ENCODE measurements at places on chromosomes 16 and 17.

DNA sequence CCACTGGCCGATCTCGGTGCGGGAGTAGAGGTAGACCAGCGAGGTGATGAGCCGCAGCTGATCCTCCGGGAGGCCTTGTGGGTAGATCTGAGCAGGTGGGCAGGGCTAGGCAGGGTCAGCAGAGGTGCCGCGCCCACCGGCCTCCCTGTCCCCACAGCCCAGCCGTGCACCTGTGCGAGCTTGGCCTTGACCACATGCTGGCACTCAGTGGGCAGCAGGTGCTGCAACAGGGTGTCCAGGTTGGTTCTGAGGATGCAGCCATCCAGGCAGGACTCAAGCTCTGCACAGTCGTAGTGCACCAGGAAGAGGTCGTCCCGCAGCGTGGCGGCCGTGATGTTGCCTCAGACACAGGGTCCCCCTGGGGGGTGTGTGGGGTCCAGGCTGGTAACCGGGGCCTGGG, 12.4 kb downstream of the MSLN start:
- DNase-seq, result no peak

DNA sequence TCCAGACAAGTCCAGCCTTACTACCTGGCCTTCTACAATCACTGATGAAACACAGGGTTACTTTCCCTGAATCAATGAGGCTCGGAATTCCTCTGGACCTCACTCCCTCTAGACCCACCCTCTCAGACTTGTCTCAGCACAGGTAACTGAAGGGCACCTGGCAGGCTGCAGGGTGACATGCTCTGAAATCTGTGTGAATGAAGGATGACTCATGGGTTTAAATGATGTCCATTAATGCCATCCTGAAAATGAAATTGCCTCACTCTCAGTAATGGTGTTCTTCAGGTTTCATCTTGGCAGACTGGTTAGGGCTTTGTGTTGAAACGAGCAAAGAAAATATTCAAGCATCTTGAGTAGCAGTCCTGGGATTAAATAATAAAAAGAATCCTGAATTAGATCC, 134.4 kb downstream of the MAF start:
- no peak for DNase-seq

- no peak for DNase-seq
These were observed 48.4 kb downstream of the TOX3 start for GRCh38 chr16:52498328-52499059.

- no peak for DNase-seq
These were observed 217.9 kb upstream of the CIBAR2 start for GRCh38 chr16:85330006-85330693.

GRCh38 chr17:27602721-27603420, 28.1 kb upstream of the LGALS9 start:
- DNase-seq, result peak; percentile 64

DNA sequence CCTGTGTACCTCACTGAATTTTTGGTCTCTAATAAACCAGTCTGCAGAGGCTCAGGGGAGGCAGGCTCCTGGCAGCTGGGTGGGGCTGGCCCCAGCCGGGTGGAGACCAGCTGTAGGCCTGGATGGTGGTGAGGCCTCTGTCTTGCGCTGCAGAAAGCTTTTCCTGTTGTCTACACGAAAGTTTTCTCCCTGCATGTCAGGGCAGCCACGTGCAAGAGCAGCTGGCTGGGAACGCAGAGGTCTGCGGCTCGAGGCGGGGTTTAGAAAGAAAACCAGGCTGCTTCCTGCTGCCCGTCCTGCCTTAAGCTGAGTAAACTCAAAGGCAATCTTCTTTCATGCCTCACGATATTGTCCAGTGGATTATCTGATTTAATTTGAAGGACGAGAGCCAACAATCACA, 2.4 kb downstream of the SERPINF1 start:
- DNase-seq, result peak; percentile 98

- peak; percentile 83 for DNase-seq
These were observed 5.4 kb upstream of the KPNB1 start for GRCh38 chr17:47644324-47644723.

GRCh38 chr16:76705892-76706291, 428.7 kb downstream of the CNTNAP4 start:
- DNase-seq, result no peak

GRCh38 chr16:75272097-75272551, 20.7 kb upstream of the BCAR1 start:
- DNase-seq, result no peak

- DNase-seq, result peak; percentile 32
These were observed 205.2 kb downstream of the STX8 start for GRCh38 chr17:9370467-9370866.

GRCh38 chr17:64148017-64148631, 18.2 kb upstream of the ERN1 start:
- peak; percentile 81 for DNase-seq

DNA sequence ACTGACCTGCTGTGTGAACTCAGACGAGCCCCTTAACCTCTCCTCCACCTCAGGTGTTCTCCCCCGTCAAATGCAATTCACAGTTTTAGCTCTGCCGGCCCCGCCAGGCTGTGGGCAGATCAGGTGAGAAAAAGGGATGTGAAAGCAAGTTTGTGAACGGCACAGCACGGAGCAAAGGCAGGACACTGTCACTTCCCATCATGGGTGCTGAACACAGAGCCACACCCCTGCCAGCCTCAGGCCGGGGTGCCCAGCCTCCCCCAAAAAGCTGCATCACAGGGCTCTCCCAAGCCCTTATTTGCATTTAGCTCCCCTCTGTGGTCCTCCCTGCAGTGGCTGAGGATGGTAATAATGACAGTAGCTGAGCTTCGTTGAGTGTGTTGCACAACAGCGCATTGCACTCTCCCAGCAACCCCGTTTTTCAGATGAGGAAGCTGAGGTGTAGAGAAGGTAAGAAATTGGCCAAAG, 88.8 kb upstream of the TNRC6C start:
- no peak for DNase-seq

DNA sequence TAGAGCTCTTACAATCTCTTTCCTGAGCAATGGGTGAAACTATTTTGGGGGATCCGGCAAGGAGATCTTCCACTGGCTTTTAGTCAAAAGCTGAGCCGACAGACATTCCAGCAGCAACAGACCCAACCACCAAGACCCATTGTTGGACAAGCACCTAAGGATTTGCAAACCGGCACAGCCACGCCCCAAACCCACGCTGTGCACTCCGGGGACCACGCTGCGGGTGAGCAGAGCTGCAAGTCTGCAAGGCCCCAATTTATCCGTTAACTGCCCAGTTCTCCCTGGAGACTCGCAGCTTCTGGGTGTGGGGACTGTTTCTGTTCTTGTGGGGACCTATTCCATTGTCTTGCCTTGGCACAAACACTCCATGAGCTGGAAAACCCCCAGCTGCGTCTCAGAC, 45.9 kb downstream of the C16orf95 start:
- DNase-seq, result no peak

GRCh38 chr16:1152123-1152638, 725 bp upstream of the CACNA1H start:
- no peak for DNase-seq

- DNase-seq, result no peak
These were observed 5.6 kb upstream of the STX1B start for GRCh38 chr16:31016018-31016417.

DNA sequence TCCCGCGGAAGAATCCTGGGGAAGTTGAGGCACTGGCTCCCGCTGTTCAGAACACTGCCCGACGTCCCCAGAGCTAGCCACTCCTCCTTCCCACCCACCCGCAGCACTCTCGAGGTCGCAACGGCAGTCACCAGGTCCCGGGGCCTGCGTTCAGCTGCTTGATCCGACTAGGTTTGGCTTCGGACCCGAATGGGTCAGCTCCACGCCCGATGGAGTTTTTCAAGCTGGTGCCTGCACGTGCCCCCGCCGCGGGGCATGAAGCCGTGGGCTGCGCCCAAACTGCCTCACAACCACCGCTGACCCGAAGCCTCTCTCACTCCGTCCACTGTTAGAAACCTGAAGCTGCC, 12.4 kb upstream of the ODF4 start:
- no peak for DNase-seq

GRCh38 chr17:4214157-4214556, 49.6 kb downstream of the ANKFY1 start:
- DNase-seq, result no peak

DNA sequence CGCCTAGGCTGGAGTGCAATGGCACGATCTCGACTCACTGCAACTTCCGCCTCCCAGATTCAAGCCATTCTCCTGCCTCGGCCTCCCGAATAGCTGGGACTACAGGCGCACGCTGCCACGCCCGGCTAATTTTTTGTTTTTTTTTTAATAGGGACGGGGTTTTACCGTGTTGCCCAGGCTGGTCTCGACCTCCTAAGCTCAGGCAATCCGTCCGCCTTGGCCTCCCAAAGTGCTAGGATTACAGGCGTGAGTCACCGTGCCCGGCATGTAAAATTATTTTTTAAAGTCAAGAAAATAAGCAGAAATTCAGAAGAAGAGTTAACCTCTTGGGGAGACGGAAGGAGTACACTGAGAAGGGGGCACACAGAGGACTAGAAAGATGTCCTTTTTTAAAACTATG, 27.5 kb downstream of the CDYL2 start:
- DNase-seq, result no peak

GRCh38 chr17:751269-752001, 629 bp downstream of the GEMIN4 start:
- DNase-seq, result peak; percentile 66

DNA sequence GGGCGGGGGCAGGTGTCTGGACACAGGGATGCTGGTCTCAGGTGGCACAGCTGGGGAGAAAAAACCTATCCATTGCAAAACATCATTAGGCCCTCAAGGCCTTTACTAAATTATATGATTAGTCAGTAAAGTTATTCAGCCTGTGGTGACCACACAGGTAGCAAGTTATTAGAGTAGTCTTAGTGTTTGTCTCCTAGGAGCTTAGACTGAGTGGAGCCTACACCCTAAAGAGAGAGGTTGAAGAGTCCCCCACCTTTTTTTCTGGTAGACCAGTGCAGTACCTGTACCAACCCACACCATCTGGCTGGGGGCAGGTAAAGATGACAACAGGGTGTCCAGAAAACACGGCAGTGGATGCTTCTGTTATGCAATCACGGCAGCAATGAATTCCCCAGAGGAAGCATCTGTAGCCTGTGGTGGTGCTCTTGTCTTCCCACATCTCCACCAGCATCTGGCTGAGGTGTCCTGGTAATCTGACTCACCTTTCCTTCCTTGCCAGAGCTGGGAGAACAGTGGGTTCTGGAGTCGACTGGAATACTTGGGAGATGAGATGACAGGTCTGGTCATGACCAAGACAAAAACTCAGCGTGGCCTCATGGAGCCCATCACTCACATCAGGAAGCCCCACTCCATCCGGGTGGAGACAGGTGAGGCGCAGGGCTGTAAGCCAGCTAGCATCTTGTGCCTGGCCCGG, 11.0 kb downstream of the MYCBPAP start:
- DNase-seq, result no peak

- no peak for DNase-seq
These were observed 9.6 kb downstream of the STX1B start for GRCh38 chr16:31000671-31001382.

GRCh38 chr17:39996800-39997199, 16.2 kb downstream of the PSMD3 start:
- no peak for DNase-seq

GRCh38 chr17:70968302-70968701, 799.0 kb downstream of the KCNJ2 start:
- DNase-seq, result peak; percentile 1

GRCh38 chr16:29687755-29688154, 8.8 kb downstream of the QPRT start:
- DNase-seq, result peak; percentile 51

DNA sequence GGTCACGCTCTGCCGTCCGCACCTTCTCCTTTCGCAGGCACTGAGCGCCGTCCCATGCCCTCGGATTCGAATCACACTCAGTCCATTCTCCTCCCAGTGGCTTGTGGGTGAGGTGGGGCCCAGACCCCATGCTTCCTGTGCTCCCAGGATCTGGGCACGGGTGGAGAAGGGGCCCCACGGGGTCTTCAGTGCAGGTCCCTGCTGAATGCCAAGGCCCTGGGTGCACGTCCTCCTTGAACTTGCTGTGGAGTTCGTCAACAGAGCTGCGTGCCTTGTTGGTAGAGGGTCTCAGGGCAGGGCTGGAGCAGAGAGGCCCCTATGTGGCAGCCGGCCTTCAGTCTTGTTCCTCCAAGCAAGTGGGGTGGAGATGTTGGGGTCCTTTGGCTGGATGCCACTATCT, 7.3 kb upstream of the MC1R start:
- DNase-seq, result no peak

GRCh38 chr17:3602499-3602898, 6.7 kb downstream of the TRPV1 start:
- DNase-seq, result peak; percentile 41

- DNase-seq, result no peak
These were observed 6.8 kb upstream of the CCL3L1 start for GRCh38 chr17:36203335-36203734.

- DNase-seq, result no peak
These were observed 36.0 kb upstream of the SREBF1 start for GRCh38 chr17:17872547-17873345.

DNA sequence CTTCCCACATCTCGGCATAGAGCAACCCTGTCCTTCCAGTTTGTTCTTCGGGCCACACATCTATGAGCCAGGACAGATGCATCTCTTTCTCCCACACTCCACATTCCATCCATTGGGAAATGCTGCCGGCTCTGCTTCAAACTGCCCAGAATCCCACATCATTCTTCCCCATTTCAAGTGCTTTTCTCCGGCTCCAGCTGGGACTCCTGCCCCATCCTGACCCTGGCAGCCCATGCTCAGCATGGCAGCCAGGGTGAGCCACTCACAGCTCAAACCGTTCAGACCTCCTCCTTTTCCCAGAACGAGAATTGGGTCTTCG, 132.8 kb upstream of the SDK2 start:
- peak; percentile 19 for DNase-seq

GRCh38 chr16:71254832-71255525, 24.5 kb upstream of the HYDIN start:
- DNase-seq, result no peak

GRCh38 chr16:68790130-68790761, 53.1 kb upstream of the TANGO6 start:
- DNase-seq, result peak; percentile 91

DNA sequence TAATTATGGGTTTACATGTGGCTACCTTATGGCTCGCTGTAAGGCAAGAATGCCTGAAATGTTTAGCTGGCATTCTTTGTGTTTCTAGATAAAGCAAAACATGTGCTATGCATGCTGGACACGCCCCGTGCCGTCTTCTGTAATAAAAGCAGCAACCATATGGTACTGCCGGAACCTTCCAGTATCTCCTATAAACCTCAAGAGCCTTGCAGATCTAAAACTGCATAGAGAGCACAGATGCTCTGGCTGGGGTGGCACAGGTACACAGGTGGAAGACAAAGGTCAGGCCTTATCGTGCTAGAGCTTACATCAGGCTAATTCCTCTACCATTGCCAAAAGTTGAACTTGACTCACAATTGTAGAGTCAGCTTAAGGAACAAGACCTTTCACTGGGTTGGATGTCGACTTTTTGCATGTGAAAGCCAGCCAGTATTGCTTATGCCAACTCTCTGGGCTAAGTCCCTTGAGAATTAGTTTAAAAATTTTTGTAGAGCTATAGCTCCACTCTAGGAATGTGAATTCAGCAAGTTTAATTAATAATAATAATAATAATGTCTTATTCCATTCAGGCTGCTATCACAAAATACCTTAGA, 187.4 kb upstream of the CACNG5 start:
- DNase-seq, result no peak
